ENCODE measurements at places on chromosomes 12 and 14.
A peak's percentile ranks its signal among the peaks of the same experiment; 100 is the strongest.

- peak; percentile 34 for DNase-seq
Observed at GRCh38 chr14:59688224-59689170, 111.9 kb upstream of the CCDC175 start.

DNA sequence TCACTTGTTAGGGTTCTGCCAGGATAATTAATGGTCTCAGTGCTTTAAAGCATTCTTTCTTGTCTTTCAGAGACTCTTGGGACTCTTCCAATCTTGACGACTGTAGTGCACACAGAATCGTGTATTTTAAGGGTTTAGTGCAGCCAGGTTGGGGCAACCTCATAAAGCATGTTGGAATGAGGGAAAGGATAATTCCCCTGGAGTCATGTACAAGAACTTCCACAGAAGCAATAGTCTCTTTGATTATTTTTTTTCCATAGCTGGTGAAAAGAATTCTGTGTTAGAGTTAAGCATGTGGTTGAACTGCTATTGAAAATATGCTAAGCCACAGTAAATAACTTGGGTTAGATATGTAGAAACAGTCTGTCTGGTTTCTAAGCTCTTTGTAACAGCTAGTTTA, 246.8 kb upstream of the DAAM1 start:
- no peak for DNase-seq

- DNase-seq: no peak
Observed at GRCh38 chr14:99230208-99231151, 41.5 kb downstream of the BCL11B start.

DNA sequence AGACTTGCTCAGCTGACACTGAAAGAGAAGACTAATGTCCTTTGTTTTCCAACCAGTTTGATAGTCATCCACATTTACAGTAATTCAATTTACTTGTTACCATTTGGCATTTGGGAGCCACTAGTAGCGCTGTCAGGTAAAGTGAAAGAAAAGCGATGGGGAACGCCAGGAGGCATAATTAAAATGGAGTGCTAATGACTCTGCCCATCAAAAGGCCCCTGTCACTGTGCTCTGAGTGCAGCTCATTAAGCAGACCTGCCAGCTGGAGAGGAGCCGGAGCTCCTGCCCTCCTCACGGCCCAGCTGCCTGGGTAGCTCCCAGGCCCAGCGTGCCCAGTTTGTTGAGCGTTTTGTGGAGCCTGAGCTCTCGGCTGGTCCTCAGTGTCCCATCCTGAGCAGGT, 463.6 kb upstream of the CCDC196 start:
- no peak for DNase-seq

DNA sequence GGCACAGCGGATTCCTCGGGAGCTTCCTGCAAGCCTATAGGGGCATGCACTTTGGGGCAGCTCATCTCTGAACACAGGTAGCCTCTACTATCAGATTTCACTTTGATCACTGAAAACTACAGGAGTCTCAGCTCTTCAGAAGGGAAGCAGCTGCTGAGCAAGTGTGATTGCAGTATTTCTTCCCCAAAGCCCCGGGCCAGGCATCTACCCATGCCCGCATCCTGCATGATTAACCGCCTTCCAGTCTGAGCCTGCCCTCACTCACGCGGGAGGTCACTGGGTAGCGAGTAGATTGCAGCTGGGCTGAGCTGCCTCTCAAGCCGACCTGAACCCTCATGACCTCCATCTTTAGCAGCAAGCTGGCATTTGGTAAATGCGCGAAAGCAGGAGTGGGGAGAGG, 334.7 kb downstream of the DPF3 start:
- no peak for DNase-seq

DNA sequence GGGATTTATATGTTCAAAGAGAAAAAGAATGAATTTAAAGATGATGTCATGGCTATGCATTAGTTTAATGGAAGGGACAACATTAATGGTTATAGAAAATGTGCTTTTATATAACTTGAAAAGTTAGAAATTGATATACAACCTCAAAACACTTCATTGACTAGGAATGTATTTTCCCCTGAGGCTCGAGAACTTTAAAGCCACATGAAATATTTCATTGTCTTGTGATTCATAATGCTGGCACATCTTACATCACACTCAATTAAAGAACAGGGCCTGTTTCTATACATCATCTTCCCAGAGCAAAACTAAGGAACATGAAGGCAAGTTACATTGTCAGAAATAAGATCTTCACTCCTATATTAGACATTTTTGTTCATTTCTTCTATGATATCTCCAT, 35.2 kb upstream of the PAWR start:
- no peak for DNase-seq

DNA sequence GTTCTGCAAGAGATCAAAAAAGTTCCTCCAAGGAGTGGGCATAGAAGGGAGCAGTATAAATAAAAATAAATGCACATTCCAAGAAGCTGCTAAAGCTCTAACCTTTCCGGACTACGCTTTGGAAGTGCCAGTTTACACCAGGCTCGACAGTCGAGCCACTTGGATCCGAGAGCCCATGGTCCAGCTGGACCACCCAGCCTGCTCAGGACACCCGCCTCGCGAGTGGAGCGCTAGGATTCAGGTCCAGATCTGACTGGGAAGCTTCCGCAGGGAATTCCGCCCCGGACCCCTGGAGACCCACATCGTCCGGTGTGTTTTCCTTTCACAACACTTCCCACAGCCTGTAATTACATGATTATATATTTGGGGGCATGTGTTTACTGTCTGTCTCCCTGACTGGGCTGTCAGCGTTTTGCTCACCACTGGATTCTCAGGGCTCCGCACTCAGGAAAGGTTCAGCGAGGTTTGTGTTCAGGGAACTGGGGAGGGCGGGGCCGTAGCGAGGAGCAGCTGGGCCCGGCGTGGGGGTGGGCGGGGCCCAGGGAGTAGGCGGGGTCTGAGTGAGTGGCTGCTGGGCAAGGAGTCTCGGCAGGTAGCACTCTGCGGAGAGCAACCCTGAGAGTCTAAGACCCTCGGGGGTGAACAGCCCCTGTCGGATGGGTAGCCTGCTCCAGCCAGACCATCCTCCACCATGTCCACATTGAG, 52.3 kb upstream of the TMEM263 start:
- DNase-seq: peak; percentile 81

- peak; percentile 7 for DNase-seq
Observed at GRCh38 chr14:38255673-38256532, at the start of gene CLEC14A. Gene CLEC14A (minus strand): TSS chr14:38256093. CDS start chr14:38256022, 71 bp downstream.

DNA sequence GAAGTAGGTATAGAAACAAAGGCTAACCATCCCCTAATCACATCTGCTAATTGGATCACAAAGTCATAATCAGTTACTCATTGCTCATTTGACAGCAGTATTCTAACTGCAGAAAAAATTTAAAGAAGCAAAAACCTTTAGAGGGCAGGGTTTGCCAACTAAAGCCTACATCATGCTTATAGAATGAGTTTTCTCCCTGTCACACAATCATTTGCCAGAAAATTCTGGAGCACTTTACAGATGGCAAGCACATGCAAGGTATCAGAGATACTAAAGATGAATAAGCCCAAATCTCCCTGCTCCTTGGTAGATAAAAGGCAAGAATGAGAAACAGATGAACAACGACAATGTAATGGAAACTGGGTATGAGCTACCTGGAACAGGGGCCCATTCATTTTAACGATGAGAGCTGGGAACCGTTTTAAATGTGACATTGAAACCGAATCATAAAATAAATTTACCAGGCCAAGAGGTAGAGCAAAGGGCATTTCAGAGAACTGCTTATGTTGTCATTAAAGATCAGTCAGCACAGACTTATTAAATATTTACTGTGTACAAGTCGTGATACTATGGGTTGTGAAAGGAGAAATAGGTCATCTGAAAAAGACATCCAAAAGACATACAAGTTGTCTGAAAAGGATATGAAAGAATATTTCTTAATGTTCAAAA, 211.4 kb upstream of the ABCD2 start:
- no peak for DNase-seq
